ENCODE measurements at places on chromosomes 6 and 20.

GRCh38 chr6:117456998-117457397 lies 25.5 kb upstream of the DCBLD1 start:
- no peak for DNase-seq

DNA sequence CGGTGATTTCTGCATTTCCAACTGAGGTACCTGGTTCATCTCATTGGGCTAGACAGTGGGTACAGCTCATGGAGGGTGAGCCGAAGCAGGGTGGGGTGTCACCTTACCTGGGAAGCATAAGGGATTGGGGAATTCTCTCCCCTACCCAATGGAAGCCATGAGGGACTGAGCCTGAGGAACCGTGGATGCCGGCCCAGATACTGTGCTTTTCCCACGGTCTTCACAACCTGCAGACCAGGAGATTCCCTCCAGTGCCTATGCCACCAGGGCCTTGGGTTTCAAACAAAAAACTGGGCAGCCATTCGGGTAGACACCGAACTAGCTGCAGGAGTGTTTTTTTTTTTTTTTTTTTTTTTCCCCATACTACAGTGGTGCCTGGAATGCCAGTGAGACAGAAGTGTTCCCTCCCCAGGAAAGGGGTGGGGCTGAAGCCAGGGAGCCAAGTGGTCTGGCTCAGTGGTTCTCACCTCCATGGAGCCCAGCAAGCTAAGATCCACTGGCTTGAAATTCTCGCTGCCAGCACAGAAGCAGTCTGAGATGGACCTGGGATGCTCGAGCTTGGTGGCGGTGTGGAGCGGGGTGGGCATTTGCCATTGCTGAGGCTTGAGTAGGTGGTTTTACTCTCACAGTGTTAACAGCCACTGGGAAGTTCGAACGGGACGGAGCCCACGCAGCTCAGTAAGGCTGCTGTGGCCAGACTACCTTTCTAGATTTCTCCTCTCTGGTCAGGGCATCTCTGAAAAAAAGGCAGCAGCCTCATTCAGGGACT lies 416.2 kb downstream of the KHDRBS2 start:
- no peak for DNase-seq

DNA sequence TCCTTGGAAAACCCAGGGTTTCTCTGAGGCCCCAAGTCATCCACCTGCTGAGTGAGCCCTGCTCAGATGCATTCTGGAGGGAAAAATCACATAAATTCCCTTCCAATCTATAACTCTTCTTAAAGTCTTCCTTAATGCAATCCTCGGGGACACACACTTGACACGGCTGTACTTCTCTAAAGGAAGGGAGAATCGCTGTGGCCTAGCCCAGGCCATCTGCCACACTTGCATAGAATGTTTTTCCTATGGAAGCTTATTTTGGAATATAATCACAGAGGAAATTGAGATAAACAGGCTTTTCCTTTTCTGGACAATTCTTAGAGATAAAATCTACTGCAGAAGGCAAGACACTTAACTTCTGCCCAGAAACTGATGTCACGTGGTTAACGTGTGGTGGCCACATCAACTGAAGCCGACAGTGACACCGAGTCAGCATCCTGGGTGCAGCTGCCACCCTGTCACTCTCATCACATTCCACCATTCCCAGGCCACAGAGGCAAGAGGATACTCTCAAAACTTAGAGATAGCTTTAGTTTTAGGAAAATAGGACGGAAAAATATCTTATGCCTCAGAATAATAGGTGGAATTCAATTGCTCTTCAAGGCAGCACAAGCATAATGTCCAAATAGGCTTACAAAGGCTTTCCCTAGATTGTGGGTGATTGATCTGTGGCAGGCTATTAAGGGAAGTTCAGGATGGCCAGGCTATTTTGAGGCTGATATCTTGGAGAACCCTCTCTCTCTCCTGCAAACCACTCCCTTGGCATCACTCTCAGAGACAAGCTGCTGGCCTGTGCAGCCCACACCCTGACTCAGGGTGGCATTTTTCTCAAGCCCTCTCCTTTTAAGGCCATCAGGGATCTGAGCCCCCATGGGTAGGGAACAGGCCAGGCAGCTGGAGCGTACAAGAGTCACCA lies 29.6 kb downstream of the PSMB1 start:
- DNase-seq: no peak

GRCh38 chr6:80767808-80768207 lies 661.3 kb downstream of the BCKDHB start:
- no peak for DNase-seq

GRCh38 chr6:125807293-125807692 lies 16.5 kb downstream of the NCOA7 start:
- no peak for DNase-seq

All from amygdala (tissue), 56 donors.